ENCODE measurements at places on chromosomes 5 and 9.

- DNase-seq = no peak
These were observed 112.5 kb downstream of the FAM114A2 start for GRCh38 chr5:153926201-153926600.

DNA sequence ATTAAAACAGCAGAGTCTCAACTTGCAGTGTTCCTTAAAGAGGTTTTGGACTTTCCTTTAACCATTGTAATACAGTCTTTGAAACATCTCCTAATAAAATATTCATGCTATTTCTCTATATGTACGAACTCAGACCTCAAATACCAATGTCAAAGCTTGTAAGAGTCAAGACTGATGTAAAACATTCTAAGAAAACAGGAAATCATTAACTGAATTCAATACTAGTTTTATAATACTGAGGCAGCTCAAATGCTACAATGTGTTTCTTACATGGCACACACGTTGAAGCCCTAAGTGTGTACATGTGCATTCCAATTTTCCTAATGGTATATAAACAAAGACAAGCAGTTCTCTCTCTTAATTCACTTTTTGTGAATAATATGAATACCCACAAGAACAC is 11.6 kb downstream of the PSIP1 start:
- DNase-seq = no peak

GRCh38 chr5:139664086-139664693 is 16.0 kb downstream of the CXXC5 start:
- no peak for DNase-seq

GRCh38 chr5:158387499-158387898 is 528.6 kb upstream of the CLINT1 start:
- DNase-seq = no peak

DNA sequence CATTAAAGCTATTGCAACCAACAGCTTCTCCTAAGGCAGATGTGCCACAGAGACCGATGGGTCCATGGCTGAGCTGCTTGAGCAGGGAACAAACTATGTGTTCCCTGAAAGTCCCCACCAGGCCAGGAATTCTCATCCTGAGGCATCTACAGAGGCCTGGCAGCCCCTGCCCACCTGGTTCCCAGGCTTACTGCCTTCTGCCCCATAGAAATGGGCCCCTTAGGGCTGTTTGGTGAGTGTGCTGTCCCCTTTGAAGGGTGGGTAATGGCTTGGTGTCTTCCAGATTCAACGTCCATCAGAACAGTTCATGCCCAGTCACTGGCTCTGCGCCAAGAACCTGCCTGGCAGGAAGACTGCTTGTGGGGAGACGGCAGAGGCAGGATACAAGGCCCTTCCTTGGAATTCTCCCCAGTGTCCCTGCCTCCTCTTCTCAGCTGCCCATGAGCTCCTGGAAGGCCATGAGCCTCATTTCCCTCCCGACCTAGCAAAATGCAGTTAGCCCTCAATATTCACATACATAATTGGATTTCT is 3.8 kb upstream of the COL27A1 start:
- no peak for DNase-seq

GRCh38 chr5:775961-776861 is 8.3 kb downstream of the ZDHHC11B start:
- no peak for DNase-seq

DNA sequence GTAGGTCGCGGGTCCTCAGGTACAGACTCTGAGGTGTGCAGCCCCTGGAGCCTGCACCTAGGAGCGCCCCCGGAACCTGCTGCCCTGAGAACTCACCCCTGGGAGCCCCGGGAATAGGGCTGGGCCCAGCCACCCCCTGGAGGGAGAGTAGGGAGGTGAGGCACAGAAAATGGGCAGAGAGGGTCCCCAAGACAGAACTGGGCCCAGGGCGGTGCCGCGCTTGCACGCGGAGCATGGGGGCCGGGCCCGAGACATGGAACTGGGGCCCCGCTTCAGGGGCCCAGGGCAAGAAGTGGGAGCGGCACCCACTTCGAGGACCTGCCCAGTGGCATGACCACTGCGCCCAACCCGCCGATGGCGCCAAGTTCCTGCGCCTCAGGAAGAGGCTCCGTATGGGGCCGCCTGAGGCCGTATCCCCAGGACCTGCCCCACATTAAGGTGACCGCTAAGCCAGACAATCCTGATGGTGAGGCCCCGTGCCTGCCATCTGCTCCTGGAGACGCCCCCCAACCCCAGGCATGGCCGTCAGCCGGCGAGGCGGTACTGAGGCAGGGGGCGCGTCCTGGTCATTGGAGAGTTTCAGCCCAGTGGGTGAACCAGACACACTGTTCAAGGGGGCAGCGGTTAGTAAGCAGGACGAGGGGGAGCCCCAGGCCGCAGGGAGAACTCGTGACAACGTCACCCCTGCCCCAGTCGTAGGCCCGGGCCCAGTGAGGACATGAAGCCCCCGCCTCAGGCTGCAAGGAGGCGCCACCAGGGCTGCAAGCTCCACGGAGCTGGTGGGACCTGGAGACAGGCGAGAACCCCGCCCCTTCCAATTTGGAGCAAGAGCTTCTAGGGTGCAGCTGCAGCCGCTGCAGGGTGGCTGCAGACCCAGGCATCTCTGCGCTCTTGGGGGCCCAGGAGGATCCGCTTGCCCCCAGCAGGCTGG is 89.5 kb upstream of the PUM3 start:
- no peak for DNase-seq

DNA sequence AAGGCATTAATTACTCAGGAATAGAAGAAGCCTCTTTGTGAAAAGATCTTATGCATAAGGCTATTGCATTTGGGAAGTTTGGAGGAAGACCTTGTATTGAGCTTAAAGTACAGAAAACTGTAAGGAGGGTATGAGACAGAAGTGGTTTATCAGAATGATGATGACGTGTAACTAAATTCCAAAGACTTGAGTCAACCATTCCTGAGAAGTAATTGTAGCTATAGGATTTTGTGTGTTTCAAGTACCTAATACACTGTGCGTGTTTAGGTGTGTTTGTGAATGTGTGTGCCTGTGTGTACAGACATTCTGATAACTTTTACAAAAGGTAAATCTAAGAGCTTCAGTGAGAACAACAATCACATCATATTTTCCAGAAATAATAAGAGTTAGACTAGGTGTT is 46.5 kb upstream of the IRX2 start:
- DNase-seq = no peak

GRCh38 chr5:72115296-72115695 is 8.0 kb downstream of the MAP1B start:
- no peak for DNase-seq

DNA sequence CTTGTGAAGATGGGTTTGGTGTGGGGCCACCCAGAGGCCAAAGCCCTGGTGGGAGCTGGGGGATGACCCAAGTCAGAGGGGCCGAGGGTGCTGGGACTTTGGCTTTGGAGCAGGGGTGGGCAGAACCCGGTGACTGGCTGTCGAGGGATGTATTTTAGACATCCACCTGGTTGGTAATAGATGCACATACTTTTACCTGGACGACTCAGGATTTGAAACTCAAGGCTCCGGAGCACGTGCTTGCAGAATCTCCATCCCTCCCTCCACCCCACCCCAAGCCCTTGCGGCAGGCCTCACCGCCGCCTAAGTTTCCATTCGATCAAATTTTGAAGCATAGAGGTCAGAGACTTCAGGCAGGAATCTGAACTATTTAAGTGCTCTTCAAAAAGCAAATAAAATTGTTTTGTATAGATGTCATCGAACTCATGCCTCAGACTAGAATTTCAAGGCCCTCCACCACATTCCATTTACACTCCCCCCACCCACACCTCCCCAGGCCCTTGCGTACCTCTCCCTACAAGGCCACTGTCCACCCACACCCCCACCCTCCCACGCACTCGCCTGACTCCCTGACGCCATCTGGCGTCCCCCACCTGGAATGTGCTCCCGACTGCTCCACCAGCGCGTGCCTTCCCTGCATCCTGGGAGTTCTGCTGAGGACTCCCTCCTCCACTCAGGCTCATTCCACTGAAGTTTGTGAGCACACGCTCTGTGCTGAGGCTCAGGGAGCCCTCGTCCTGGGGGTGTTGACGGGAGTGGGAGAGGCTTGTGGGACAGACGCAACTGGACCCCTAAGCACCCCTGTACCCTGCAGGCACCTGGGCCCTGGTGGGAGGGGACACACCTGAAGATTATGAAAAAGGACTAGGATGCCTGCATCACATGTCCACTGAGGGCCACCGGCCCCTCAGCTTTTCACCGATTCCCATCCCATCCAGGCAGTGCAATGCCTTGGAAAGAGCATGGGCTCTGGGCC is 56.4 kb upstream of the RPL26L1 start:
- no peak for DNase-seq

DNA sequence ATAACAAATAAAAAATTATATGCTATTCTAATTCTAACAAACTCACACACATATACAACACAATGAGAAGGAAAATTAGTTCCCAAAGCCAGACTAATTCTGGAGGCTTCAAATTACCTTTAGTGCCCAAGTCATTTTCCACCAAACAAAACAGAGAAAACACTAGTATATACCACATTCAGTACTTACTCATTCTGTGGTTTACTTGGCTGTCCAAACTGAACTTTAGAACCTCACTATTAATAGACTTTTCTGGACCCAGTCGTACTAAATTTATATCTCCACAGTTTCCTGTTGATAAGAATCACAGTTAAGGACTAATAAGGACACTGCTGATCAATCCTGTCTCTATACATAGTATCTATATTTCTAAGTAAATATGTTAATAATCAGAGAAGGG is 66.4 kb downstream of the SETX start:
- DNase-seq = no peak

GRCh38 chr9:135550344-135550918 is 4.5 kb downstream of the OBP2A start:
- DNase-seq = no peak

DNA sequence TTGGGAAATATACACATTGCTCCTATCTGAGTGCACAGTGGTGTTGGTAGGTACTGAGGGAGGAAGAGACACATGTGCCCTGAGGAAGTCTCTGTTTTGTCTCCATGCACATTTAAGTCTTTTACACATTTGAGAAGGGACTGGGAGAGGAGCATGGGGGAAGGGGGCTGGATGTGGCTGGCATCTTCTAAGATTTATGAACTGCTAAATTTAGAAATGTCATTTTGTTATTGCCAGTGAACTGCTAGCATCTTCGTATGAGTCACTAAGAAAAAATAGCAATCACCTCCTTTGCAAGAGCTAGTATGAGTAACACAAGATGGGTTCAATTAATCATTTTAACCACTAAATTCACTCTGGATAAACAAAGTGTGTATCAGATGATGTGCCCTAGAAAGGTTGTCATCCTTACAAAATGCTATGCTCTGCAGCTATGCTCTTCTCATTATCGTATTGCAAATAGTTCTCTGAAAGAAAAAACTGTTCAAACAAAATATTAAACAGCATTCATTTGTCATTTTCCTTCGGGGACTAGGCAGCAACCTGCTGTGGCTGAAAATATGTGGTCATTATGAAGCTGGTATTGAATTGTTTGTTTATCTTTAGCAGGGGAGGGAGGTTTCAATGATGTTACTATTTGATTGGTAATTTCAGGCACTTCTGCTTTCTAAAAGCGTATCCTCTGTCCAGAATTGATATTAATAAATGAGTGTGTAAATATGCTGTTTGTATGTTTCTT is 236.5 kb downstream of the DMRTA1 start:
- DNase-seq = no peak

DNA sequence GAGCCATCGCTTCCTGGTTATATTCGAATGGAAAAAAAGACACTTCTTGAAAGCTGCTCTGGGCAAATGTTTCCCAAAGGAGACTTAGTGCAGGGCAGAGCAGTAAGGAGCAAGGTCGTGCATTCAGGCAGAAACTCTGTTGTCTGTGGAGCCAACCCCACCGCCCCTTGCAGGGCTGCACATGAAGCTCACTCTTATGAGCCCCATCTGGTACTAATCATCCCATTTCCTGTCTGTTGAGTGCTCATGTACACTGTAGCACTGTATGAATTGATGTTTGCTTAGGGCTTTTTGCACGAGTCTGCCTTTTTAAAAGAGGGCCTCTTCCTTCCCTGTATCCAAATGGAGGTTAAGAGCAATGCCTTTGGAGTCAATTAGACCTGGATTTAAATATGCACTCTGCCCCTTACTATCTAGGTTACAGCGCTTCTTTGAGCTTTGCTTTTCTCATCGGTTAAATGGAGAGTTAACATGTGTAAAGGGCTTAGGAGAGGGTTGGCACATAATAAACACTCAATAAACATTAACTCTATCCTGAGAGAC is 25.4 kb downstream of the HMHB1 start:
- DNase-seq = no peak

GRCh38 chr9:17613758-17614157 is 34.9 kb downstream of the SH3GL2 start:
- DNase-seq = no peak

DNA sequence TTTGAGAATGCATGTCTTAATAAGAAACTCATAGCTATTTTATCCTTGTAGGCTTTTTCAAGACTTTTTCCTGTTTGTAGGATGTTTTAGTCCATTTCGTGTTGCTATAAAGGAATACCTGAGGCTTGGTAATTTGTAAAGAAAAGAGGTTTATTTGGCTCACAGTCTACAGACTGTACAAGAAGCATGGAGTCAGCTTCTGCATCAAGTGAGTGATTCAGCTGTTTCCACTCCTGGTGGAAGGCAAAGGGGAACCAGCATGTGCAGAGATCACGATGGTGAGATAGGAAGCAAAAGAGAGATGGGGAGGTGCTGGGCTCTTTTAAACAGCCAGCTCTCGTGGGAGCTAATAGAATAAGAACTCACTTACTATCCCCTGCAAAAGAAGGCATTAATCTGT is 177.3 kb downstream of the ALDH1A1 start:
- no peak for DNase-seq

DNA sequence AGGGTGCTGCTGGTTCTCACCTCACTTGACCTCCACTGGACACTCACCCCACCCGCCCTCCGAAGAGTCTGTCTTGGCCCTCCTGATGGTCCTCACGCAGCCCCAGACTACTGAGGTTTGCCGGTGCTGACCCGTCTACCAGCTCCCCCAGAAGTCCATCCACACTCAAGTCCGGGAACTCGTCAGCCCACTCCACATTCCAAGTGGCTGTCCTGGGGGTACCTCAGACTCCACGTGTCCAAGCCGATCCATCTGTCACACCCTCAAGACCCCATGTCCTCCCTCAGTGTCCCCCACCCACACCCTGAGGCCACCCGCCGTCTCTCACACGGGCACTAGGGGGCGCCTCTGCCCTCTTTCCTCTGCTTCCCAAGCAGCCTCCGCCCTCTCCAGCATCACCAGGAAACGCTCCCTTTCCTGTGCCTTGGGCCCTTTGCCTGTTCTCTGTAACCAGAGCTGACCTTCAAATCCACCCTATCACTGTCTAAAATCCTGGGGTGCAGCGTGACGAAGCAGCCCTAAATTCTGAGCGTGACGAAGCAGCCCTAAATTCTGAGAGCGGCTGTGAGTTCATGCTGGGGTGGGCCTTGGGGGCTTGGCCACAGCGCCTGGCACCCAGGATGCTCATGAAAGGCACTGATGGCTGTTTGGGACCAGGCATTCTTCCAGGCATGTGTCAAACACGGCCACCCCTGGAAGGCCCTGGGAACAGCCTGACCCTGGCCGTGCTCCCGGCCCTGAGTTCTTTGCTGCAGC is 95.7 kb downstream of the KCNT1 start:
- DNase-seq = no peak

- no peak for DNase-seq
These were observed 703 bp downstream of the ISCA1 start for GRCh38 chr9:86281593-86282076.

Measured in activated T-helper 1 cell treated with anti-CD3 and anti-CD28 coated beads, Interleukin-2, amount 50 U/mL, for 16 hours (primary cell).